Mesothelial cell of epicardium (in vitro differentiated cells): ENCODE measurements at places on chromosomes 6 and 20. TPM values are rescaled to one million over a fixed set of nuclear protein-coding genes. Genes with fewer than 3 reads are reported as not detected.

Gene CTSZ
- 65.3 to 67.7 TPM (median 65.3 TPM) in 3 replicates for total RNA-seq

Gene SCUBE3
- 51.9 to 54.8 TPM (median 53.2 TPM) in 3 replicates for total RNA-seq

DNA sequence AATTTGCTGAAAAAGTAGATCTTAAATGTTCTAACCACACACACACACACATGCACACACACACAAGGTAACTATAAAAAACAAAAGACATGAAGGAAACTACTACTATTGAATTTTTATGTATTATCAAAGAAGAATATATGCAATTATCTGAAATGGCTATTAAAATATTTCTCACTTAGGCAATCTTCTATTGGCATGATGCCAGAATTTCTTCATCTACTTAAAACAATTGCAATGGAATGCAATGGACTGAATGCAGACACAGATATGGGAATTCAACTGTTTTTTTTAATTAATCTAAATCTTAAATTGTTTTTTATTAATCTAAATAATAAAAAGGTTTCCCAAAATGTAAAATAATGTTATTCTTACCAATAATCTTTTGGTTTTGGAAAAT is 152.6 kb upstream of the SMLR1 start:
- H3K4me3 ChIP-seq = no peak overlapping the region
- DNase-seq = no peak
- no peaks in the 10 kb centered on the region for H3K27me3 ChIP-seq
- peaks cover 24% of the 10 kb centered on the region for H3K4me1 ChIP-seq
- H3K27ac ChIP-seq = no peak overlapping the region
- peaks cover 6% of the 10 kb centered on the region for H3K36me3 ChIP-seq

DNA sequence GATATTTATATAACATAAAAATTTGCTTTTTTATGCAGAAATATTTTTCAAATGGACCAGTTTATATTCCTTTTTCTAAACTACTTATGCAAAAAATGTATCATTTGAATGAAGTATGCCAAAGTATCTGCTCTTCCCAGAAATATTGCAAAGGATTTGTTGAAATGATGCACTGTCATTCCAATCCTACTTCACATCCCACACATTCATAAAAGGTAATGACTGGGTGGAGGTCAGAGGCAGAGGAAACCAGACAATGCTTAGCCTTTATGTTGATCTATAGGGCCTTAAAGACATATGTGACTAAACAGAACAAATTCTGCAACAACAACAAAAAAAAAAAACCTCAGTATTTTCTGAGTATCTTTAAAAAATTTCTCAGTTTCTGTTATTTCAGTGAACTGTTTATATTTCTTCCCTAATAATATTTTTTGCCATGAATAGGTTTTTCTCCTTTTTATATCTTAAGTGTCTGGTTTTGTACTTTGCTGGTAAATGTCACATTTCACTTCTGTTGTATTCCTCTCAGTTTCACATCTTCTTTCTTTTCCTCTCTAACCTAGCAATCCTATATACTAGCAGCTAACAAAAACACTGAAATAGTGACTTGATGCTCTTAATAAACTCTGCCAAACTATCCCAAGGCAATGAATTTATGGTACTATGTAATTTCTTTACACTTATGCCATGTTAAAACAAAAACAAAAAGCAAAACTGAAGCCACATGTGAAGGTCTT is 374.1 kb downstream of the BCKDHB start:
- H3K4me3 ChIP-seq = no peak overlapping the region
- H3K27ac ChIP-seq = no peak overlapping the region
- DNase-seq = no peak
- no peaks in the 10 kb centered on the region for H3K27me3 ChIP-seq
- no peaks in the 10 kb centered on the region for H3K36me3 ChIP-seq

- H3K27ac ChIP-seq = no peak overlapping the region
- no peak for DNase-seq
- H3K27me3 ChIP-seq = no peaks in the 10 kb centered on the region
- no peak overlapping the region for H3K4me3 ChIP-seq
- no peaks in the 10 kb centered on the region for H3K4me1 ChIP-seq
These were observed 11.5 kb downstream of the PYGB start for GRCh38 chr20:25259358-25259757.

GRCh38 chr6:13604546-13605416 is 10.4 kb upstream of the NOL7 start:
- no peaks in the 10 kb centered on the region for H3K4me1 ChIP-seq
- H3K4me3 ChIP-seq = no peak overlapping the region
- no peak overlapping the region for H3K27ac ChIP-seq
